ENCODE measurements at places on chromosomes 7 and 10.

- DNase-seq = no peak
These were observed 10.2 kb downstream of the UBN2 start for GRCh38 chr7:139241258-139241657.

DNA sequence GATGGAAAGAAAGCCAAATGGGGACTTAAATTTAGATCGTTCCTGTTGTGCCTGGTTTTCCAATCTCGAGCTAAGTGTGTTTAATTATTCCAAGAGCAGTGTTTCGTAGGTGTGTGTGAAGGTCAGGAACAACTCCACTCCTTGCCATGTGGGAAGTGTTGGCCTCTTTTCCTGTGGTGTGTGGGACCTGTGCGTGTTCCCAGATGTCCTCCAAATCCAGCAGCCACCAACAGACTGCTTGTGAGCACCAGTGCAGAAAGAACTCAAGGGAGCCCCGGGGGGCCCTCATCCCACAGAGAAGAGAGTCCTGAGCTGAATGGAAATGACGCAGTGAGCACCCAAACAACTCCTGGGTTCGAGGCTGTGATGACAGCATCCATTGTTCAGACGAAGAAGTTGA, 227.7 kb downstream of the TMEM178B start:
- no peak for DNase-seq

- no peak for DNase-seq
These were observed at the start of gene AOC1 for GRCh38 chr7:150852371-150852905. TSS of gene AOC1 (plus strand) at chr7:150852517. CDS start at chr7:150856471, 3,954 bp downstream.

GRCh38 chr10:112379635-112380296, 5.8 kb downstream of the ACSL5 start:
- DNase-seq = no peak

DNA sequence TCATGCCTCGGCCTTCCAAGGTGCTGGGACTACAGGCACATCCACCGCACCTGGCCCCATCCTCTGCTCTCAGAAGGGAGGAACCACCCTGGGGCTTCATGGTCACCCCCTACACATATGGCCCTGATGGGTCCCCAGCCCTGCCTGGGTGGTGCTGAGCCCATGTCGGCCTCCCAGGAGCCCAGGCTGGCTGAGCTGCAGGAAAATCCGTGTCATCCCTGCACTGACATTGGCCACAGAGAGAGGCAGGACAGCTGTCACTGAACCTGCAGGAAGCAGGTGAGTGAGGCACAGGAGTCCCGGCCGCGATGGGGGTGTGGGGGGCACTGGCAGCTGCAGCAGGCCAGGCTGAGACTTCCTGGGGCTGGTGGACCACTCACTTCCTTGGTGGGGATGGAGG, 8.0 kb downstream of the GRIFIN start:
- no peak for DNase-seq

- no peak for DNase-seq
These were observed 103.2 kb downstream of the CNNM2 start for GRCh38 chr10:103021150-103021899.

- DNase-seq = no peak
These were observed 900.6 kb downstream of the KCNMA1 start for GRCh38 chr10:76736815-76737618.

DNA sequence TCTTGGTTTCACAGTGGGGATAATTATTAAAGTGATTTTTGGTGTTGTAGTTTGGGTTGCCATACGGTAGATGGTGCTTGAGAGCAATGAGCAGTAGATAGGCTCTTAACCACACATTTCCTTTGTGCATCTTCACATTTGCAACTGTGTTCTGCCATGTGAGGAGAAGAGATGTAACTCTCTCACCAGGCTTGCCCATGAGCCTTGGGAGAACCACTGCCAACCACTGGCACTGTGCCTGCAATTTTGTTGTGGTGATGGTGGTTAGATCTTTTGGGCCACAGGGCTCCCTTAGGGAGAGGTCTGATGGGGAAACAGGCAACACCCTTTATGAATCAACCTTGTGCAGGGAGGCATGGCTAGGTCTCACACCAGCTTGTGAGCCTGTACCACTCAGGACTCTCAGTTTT, 204.3 kb downstream of the CCDC7 start:
- DNase-seq = no peak

GRCh38 chr7:155188821-155189581, 108.7 kb upstream of the INSIG1 start:
- DNase-seq = peak; percentile 55

- DNase-seq = no peak
These were observed 209.2 kb upstream of the LRRN3 start for GRCh38 chr7:110881721-110882120.

DNA sequence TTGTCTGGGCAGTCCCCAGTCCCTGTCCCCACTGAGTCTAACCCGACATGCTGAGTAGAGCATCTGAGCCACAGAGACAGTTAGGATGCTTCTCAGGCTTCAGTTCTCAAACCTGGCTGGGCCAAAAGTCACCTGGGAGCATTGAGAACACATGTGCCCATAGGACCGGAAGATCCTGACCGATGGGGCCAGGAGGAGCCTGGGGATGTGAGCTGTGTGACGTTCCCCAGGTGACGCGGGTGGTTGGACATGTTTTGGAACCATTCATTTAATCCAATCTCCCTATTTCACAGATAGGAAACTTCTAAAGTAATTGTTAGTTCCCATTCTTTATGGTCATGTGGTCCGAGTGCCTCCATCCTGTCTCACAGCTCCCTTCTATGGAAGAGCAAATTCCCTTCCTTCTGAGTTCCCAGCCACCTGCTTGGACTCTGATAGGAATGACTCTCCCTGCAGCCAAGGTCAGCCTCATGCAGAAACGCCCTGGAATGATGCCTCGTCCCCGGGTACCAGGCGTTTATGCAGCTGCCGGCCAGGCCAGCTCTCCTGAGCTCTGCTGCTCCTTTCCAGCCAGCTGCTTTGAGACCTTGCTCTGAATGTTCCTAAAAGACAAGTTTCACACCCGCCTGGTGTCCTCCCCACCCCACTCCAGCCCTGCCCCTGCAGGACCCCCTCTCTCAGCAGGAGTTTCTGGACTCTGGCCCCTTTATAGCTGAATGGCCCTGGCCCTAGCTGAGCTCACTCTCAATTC, 166.5 kb upstream of the RHEB start:
- DNase-seq = peak; percentile 55

DNA sequence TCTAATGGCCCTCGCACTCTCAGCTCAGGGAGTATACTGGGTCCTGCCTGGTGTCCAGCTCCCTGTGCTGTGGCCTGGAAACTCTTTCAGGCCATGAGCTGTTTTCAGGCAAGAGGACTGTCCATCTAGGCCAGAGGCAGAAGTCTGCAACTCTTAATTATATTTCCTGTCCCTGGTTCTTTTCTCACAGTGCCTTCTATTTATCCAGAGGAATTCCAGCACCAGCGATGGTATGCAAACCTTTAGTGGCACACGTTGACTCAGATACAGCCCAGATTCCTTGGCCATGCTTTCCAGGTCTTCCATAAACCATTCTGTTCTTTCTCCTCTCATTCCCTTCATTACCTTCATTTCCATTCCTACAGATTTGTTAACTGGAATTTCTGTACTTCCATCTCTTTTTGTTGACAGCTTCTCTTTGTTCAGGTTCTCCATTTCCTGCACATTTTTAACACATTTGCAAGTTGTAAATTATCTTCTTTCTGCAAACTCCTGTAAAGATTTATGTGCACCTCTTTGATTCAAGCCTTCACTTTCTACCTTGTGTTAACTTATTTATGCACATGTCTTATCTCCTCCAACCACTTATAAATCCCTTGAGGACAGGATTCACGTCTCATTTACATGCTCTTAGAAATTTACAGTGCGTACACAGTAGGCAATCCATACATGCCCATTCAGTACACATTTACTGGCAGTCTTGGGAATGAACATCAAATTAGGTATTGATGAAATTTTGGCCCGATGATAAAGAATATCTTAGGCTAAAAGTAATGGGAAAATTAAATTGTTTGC, 172.1 kb downstream of the CELF2 start:
- DNase-seq = no peak

DNA sequence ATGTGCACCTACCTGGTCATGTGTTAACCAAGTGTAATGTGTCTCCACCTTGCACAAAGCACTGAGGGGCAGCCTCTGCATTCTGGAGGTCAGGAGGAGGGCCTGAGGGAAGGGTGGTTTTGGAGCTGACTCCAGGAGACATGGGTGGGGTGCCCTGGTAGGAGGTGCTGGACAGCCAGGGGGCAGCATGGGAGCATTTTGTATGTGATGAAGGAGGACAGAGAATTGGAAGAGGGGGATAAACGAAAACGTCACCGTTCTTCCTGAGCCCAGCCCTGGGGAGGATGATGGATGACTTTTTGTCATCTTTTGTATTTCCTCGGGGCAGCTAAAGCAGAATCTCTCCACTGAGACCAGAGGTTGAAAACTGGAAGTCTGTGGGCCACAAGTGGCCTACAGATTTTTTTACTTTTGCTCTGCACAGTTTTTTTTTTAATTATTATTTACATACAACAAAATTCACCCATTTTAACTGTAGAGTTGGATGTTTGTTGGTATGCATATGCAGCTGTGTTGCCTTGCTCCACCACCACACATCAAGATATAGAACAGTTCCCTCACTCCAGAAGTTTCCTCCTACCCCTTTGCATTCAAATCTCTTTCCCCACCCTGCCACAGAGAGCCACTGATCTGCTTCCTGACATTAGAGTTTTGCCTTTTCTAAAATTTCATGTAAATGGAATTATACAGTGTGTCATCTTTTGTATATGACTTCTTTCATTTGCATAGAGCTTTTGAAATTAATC, 242.5 kb downstream of the VTI1A start:
- DNase-seq = no peak

GRCh38 chr7:20519645-20520044, 95.8 kb upstream of the ABCB5 start:
- no peak for DNase-seq

- no peak for DNase-seq
These were observed 40.0 kb downstream of the SVOPL start for GRCh38 chr7:138661069-138661635.

- DNase-seq = no peak
These were observed at the start of gene FAM171A1 for GRCh38 chr10:15370856-15371701. TSS of gene FAM171A1 (minus strand) at chr10:15371289. CDS start at chr10:15371052, 237 bp downstream.

DNA sequence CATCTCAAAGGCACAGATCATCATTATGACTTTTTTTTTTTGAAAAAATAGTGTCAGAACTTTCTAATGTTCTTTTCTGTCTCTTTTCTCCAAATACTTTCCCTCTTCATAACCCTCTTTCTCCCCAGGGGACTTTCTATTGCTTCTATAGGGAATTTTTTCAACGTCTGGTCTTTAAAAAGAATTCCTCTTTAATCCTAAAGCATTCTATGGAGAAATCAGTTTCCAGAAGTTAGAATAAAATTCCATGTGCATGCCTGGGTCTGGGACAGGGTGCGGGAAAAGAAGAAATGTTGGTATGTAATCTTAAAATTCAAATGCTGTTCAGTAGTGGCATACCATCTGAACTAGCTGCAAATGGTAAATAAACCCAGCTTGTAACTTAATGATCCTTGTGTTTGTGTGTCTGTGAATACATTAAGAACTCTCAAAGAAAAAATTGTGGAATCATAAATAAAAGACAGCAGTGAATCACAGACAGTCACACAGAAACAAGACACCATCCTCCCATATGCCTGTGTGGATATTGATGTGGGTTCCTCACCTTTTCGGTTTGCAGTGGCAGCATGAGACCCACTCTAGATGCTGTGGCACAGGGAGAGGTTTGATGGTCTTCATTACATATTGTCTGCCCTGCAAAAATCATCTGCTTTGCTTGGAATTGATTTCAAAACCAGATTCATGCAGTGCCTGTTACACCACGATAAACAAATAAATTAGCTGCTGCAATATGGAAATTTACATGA, 374.7 kb upstream of the NRP1 start:
- no peak for DNase-seq

DNA sequence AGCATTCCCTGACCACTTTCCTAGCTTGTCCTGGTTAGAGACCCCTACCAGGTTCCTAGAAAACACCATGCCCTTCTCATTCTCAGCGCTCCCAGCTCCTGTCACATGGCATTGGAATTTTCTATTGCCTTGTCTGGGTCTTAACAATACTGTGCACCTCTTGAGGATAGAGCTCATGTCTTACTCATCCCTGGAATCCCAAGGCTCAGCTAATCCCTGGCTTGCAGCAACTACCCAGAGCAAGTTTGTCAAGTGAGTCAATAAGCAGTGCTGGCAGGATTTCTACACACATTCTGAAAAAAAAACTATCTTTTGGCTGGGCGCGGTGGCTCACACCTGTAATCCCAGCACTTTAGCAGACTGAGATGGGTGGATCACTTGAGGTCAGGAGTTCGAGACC, 11.7 kb upstream of the PRDX3 start:
- DNase-seq = peak; percentile 20

GRCh38 chr10:134247-135131, 766 bp upstream of the ZMYND11 start:
- peak; percentile 22 for DNase-seq

- DNase-seq = no peak
These were observed 341.3 kb upstream of the SEMA3C start for GRCh38 chr7:81260152-81260551.

DNA sequence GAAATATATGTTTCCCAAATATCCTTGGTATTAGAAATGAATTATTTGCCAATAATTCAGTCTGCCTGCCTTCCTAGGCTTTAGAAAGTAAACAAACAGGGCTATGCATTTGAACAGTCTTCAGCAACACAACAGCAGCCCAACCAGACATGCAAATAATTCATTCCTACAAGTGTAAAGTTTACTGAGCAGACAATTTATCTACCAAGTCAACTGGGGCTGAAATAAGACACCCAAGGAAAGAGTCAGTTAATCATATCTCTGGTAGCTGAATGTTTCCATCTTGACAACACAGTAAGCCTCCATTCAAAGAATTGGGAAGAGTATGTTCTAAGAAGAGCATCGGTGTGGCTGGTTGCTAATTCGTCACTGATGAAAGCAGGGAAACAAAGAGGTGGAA, 38.4 kb downstream of the AIFM2 start:
- no peak for DNase-seq

DNA sequence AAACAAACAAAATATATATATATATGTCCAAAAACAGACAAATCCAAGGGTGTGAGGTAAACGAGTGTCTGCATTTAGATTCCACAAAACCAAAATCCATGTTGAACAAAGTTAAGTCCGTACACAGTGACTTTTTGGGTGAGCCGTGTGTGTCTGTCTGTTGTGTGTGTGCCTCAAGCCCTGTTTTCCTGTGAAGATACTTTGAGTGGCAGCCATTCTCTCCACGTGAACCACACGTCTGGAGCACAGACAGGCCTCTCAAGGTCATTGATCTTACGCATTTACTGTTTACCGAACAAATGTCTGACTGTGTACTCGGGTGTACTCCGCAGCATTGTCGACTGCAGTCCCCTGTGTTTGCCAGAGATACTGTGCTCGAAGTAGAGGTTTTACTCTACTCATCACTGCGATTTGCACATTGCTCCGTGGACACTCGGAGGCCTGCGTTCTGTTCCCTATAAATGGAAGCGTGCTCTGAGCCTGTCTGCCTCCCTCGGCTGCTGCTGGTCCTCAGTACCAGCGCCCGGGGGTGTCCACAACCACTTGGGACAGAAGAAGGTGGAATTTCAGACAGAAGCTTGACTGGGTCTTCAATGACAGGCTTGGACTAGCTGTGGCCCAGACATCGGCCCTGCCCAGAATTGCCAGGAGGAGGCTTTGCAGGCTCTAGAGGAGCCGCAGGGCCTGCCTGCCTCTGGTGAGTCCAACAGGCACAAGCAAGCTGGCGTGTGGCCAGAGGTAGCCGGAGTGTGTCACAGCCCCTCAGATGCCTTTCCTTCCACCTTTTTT, 22.1 kb downstream of the CYP17A1 start:
- DNase-seq = peak; percentile 70

GRCh38 chr7:148261996-148262688, 328.4 kb upstream of the C7orf33 start:
- DNase-seq = no peak

Measured in gastrocnemius medialis (tissue), 4 donors.